Ammon's horn (tissue), 1 donor: ENCODE measurements at places on chromosomes 3 and 15.

GRCh38 chr3:57709559-57709958 is 16.7 kb upstream of the DENND6A start:
- no peak for DNase-seq

DNA sequence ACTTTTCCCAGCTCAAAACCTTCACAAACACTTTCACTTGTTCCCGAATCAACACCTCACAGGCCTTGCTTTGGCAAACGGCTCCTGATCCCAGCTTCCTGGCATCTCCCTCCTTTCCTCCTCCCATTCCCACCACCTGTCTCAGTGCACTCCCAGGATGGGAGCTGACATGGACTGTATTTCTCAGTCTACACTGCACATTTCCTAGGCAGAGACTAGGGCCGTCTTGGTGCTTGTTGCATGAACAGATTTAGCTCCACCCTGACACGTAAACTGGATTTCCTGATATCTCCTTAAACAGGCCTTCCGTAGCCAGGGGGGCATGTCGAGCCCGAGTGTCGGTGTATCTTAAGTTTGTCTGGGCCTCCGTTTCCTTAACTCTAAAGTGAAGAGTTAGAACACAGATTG is 790 bp upstream of the WHAMM start:
- DNase-seq, result no peak

GRCh38 chr3:160870327-160870726 is 114.3 kb downstream of the PPM1L start:
- DNase-seq, result no peak

- DNase-seq, result peak; percentile 88
Measured at GRCh38 chr3:122514123-122515019, at the start of gene KPNA1. Gene KPNA1, minus strand, starts transcription at chr3:122514939. Its CDS starts 18,374 bp downstream, at chr3:122496565.

- no peak for DNase-seq
Measured at GRCh38 chr3:108106449-108106848, 15.6 kb upstream of the CD47 start.

GRCh38 chr3:37985637-37986320 is 4.8 kb upstream of the VILL start:
- DNase-seq, result no peak

- DNase-seq, result no peak
Measured at GRCh38 chr3:187183903-187184302, 13.4 kb upstream of the RTP1 start.

DNA sequence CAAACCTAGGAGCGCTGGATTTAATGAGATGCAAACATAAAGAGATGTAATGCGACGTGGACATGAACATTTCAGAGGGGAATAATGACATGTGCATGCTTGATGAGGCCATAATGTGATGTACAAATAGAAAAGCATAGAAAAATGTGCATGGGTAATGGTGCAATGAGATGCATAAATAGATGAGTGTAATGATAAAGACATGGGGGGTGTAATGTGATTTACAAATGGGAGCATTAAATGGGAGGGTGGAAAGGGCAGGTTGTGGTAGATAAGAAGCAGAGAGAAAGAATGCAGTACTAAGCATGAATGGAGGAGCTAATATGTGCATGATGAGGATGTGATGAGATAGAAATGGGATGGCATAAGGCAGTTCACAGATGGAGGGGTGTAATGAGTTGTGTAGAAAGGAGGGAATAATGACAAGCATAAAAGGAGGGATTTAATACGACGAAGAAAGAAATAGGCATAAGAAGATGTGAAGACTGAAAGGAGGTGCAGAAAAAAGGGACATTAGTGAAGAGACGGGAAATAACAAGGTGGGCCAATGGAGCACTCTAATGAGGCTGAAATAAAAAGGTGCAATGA is 137.5 kb upstream of the CCNL1 start:
- no peak for DNase-seq
